Heart right ventricle (tissue), 16 donors: ENCODE measurements at places on chromosomes 4 and X. TPM values are rescaled to one million over a fixed set of nuclear protein-coding genes. Genes with fewer than 3 reads are reported as not detected.

- peak overlapping the region; percentile 98 for H3K27ac ChIP-seq
- H3K4me3 ChIP-seq = peak overlapping the region; percentile 87
- peaks cover 29% of the 10 kb centered on the region for H3K4me1 ChIP-seq
- no peaks in the 10 kb centered on the region for H3K27me3 ChIP-seq
These were observed 660 bp downstream of the WWC2 start for GRCh38 chr4:183099537-183100297.

DNA sequence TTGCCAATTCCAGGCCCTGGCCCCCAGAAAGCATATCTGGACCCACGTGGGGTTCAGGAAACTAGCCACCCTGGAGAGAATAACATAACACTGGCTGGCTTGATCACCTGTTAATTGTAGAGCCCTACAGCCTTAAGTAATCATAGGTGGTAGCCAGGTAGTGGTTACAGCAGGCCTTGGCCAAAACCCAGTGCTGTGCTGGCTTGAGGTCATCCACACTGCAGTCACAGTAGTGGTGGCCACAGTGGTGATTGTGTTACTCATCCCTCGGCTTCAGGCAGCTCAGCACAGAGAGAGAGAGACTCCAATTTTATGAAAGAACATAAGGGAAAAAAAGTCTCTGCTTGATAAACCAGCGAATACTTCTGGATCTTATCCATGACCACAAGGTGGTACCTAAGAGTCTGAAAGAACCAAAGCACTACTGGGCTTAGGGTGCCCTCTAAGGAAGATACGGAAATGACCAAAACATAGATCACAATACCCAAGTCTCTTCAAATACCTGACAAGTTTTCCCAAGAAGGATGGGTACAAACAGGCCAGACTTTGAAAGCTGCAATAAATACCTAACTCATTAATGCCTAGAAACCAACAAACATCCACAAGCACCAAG, 46.6 kb upstream of the CDX4 start:
- peaks cover 15% of the 10 kb centered on the region for H3K27me3 ChIP-seq
- no peaks in the 10 kb centered on the region for H3K36me3 ChIP-seq
- no peak overlapping the region for H3K4me3 ChIP-seq
- DNase-seq = no peak
- no peaks in the 10 kb centered on the region for H3K4me1 ChIP-seq

DNA sequence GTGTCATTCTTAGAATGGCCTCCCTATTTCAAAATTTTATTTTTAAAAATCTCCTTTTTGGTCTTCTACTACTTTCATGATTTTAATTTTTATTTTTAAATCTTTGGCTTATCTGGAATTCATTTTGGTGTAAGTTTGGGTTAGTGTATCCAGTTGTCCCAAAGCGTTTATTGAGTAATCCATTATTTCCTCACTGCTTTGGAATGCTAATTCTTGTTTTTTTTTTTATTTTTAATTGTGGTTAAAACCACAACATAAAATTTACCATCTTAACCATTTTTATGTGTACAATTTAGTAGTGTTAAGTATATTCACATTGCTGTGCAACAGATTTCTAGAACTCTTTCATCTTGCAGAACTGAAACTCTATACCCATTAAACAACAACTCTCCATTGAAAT, 8.7 kb downstream of the CITED1 start:
- H3K27ac ChIP-seq = no peak overlapping the region
- no peaks in the 10 kb centered on the region for H3K27me3 ChIP-seq
- no peaks in the 10 kb centered on the region for H3K36me3 ChIP-seq
- no peaks in the 10 kb centered on the region for H3K4me1 ChIP-seq

GRCh38 chrX:17553469-17553868, 178.5 kb downstream of the NHS start:
- H3K36me3 ChIP-seq = no peaks in the 10 kb centered on the region
- H3K4me3 ChIP-seq = no peak overlapping the region
- no peaks in the 10 kb centered on the region for H3K27me3 ChIP-seq
- no peak overlapping the region for H3K27ac ChIP-seq
- DNase-seq = no peak

GRCh38 chr4:87677731-87678130, 27.7 kb downstream of the DMP1 start:
- no peaks in the 10 kb centered on the region for H3K27me3 ChIP-seq

DNA sequence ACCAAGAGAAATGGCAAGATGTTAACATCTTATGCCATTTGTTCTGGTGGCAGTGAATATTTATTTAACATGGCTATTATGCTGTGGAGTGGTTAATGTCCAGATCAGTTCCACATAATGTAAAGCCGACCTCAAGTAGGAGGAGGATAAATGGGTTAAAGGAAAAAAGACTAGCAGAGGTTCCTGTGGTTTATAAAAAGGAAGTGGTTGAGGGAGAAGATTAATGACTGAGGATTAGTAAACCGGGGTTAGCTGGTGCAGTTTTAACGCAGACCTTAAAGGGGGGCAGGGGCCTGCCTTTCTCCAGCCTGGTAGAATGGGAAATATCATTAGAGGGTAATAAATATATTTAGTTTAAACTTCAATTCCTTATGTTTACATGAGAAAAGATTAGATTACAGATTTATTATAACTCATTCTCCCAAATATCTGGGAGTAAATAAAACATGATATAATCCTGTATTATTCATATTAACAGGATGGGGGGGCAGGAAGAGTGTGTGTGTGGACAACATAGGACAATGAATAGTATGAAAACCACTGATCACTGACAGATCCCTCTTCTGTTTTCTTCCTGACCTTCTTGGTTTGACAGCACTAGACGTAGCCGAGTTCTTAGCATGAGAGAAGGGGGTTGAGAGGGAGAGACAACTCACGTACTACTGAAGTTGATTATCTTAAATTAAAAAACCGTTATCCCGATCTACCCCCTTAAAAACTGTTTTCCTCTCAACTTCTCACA, 124.1 kb upstream of the LIMCH1 start:
- no peaks in the 10 kb centered on the region for H3K36me3 ChIP-seq
- no peak overlapping the region for H3K27ac ChIP-seq
- H3K4me1 ChIP-seq = no peaks in the 10 kb centered on the region
- H3K27me3 ChIP-seq = no peaks in the 10 kb centered on the region

GRCh38 chr4:73711989-73712388, 28.4 kb upstream of the CXCL8 start:
- no peak overlapping the region for H3K27ac ChIP-seq
- H3K36me3 ChIP-seq = no peaks in the 10 kb centered on the region
- DNase-seq = no peak
- H3K4me1 ChIP-seq = no peaks in the 10 kb centered on the region

DNA sequence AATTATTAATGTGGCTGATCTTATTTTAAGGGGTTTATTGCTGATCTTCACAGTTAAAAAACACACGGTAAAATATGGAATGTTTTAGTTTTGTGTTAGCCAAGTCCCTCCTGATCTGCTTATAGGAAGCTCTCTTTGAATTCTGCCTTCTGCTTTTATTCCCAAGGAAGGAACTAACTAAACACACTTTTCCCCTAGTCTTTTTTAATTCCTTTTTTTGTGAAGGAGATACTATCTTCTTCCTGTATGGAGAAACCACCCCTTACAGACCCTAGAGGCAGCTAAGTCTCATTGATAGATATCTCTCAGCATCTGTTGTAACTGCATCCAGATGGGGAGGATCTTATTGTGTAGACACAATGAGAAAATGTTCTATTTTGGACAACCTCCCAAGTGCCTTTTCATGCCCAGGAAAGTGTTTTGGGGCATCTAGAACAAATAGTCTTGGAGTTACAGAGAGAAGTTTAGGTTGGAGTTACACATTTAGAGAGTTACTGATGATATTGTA, 64.4 kb downstream of the AFF1 start:
- H3K4me3 ChIP-seq = no peak overlapping the region
- no peaks in the 10 kb centered on the region for H3K27me3 ChIP-seq
- DNase-seq = no peak
- H3K36me3 ChIP-seq = no peaks in the 10 kb centered on the region
- peak overlapping the region; percentile 57 for H3K27ac ChIP-seq
- peaks cover 44% of the 10 kb centered on the region for H3K4me1 ChIP-seq

GRCh38 chrX:121084903-121085611, 37.6 kb downstream of the GLUD2 start:
- no peak overlapping the region for H3K4me3 ChIP-seq
- no peaks in the 10 kb centered on the region for H3K36me3 ChIP-seq
- H3K27ac ChIP-seq = no peak overlapping the region

DNA sequence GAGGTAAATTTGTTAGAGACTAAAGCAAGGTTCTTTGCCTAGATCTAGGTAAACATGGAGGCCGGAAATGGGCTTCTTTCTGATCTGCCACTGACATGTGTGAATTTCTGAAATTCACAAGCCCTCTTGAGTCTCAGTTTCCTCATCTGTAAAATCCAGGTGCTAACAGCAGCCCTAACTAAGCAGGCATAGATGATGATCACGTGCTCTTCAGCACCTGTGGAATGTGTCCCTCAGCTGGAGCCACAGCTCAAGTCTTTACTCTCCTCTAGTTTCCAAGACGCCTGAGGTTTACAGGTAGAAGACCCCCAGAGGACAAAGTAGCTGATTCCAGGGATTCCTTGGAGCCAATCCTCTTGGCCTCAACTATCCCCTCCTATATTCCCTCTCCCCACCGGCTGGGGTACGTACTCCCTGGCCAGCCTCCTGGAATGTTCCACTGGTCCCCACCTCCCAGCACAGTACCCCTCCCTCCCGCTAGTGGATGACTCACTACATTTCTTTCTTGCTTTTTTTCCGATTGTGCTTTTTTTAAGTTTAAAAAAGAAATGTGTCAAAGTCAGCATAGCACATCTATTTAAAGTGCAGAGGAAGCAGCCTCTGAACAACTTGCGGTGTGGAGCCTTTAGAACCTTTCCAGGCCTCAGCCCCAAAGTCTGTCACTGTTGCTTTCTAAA, 98.4 kb downstream of the PHKA2 start:
- H3K4me3 ChIP-seq = no peak overlapping the region
- peaks cover 29% of the 10 kb centered on the region for H3K4me1 ChIP-seq
- H3K27me3 ChIP-seq = no peaks in the 10 kb centered on the region
- H3K36me3 ChIP-seq = no peaks in the 10 kb centered on the region
- peak overlapping the region; percentile 90 for H3K27ac ChIP-seq

DNA sequence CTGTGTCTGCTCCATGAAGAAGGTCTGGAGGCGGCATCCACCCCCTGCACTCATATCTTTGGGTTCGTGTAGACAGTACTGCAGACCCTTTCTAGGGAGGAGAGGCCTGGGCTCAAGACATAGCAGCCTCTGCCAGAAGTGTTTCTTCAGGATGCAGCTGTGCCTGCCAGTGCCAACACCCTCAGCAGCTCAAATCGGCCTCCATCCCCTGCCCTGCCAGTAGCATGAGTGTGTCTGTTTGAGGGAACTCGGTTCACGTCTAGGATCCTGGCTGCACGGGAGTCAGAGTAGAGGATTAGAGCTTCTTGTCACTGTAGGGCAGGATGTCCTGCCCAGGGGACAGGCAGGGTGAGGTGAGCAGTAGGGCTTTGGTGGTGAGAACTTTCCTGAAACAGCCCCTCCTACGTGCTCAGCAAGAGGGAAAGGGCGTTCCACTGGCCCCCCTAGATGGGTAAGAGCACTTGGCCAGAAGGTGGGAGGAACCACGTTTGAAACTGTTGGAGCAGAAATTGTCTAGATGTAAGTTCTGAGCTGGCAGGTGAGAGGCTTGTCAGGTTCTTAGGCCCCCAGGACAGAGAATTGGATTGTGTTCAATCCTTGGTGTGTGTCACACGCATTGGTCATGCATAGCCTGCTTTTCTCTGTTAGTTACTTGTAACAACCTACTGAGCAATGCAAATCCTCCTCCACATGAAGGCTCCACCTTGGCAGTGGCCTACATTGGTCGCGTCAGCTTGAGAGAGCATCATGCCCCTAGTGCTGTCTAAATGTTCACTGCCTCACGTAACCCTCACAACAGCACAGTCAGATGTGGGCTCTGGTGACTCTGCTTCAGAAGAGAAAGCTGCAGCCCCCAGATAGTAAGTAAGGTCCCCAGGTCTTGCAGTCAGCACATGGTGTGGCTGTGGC, 25.8 kb upstream of the FAM193A start:
- no peaks in the 10 kb centered on the region for H3K36me3 ChIP-seq
- DNase-seq = no peak
- H3K4me1 ChIP-seq = no peaks in the 10 kb centered on the region
- H3K27ac ChIP-seq = no peak overlapping the region
- H3K27me3 ChIP-seq = no peaks in the 10 kb centered on the region

GRCh38 chr4:53205970-53206369, 159.9 kb downstream of the SCFD2 start:
- H3K4me3 ChIP-seq = no peak overlapping the region
- H3K36me3 ChIP-seq = no peaks in the 10 kb centered on the region
- H3K27ac ChIP-seq = no peak overlapping the region
- no peaks in the 10 kb centered on the region for H3K27me3 ChIP-seq

- peaks cover 91% of the 10 kb centered on the region for H3K36me3 ChIP-seq
- no peaks in the 10 kb centered on the region for H3K27me3 ChIP-seq
- H3K4me3 ChIP-seq = no peak overlapping the region
- no peaks in the 10 kb centered on the region for H3K4me1 ChIP-seq
These were observed 104.6 kb downstream of the TNIP2 start for GRCh38 chr4:2651546-2651945.

- no peaks in the 10 kb centered on the region for H3K27me3 ChIP-seq
- H3K36me3 ChIP-seq = no peaks in the 10 kb centered on the region
- H3K4me1 ChIP-seq = peaks cover 16% of the 10 kb centered on the region
- no peak for DNase-seq
- H3K4me3 ChIP-seq = no peak overlapping the region
- peak overlapping the region; percentile 85 for H3K27ac ChIP-seq
These were observed 11.3 kb upstream of the SLC2A9 start for GRCh38 chr4:10032625-10033024.

DNA sequence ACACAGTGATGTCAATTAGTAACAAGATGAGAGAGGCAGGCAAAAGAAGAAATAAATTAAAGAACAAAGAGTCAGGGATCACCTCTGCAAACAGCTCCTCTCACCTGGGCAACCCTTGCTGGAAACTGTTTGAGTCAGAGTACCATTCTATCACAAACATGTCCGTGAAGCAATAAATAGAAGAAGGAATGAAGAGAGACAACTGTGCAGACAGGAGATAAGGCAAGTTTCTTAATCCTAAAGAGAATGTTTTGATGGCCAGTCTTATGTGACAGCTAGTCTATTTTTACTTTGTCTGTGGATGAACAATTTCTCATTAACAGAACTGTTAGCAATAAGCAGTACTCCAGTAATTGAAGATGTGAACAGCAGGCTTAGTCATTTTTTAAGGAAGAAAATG, 422.4 kb downstream of the DMD start:
- H3K27me3 ChIP-seq = no peaks in the 10 kb centered on the region
- H3K27ac ChIP-seq = no peak overlapping the region
- no peak overlapping the region for H3K4me3 ChIP-seq
- H3K36me3 ChIP-seq = no peaks in the 10 kb centered on the region

- DNase-seq = no peak
- H3K4me3 ChIP-seq = no peak overlapping the region
- peaks cover 3% of the 10 kb centered on the region for H3K4me1 ChIP-seq
- H3K27me3 ChIP-seq = no peaks in the 10 kb centered on the region
These were observed 10.4 kb upstream of the DCLK2 start for GRCh38 chr4:150067859-150068258.

- H3K4me1 ChIP-seq = no peaks in the 10 kb centered on the region
- no peaks in the 10 kb centered on the region for H3K36me3 ChIP-seq
- H3K27me3 ChIP-seq = peaks cover 13% of the 10 kb centered on the region
- DNase-seq = no peak
These were observed 93.7 kb downstream of the FAAH2 start for GRCh38 chrX:57380026-57380796.

- H3K4me1 ChIP-seq = no peaks in the 10 kb centered on the region
- no peaks in the 10 kb centered on the region for H3K27me3 ChIP-seq
- no peak overlapping the region for H3K4me3 ChIP-seq
- no peak overlapping the region for H3K27ac ChIP-seq
- no peak for DNase-seq
- no peaks in the 10 kb centered on the region for H3K36me3 ChIP-seq
These were observed 68.2 kb upstream of the MAML3 start for GRCh38 chr4:140222171-140222570.

The DCX gene
- total RNA-seq = 0.08 TPM

The F11 gene
- total RNA-seq = not detected

The SGCB gene
- 124 TPM for total RNA-seq

The ITM2A gene
- 72.4 TPM for total RNA-seq

The S100G gene
- not detected for total RNA-seq

The RAB39B gene
- total RNA-seq = 0.18 TPM

The ARHGAP24 gene
- total RNA-seq = 13.7 TPM
